HTR-8/SVneo (cell line): ENCODE measurements at places on chromosomes 3 and 15.

GRCh38 chr15:74793135-74794028 is 11.5 kb downstream of the CSK start:
- no peak for DNase-seq

DNA sequence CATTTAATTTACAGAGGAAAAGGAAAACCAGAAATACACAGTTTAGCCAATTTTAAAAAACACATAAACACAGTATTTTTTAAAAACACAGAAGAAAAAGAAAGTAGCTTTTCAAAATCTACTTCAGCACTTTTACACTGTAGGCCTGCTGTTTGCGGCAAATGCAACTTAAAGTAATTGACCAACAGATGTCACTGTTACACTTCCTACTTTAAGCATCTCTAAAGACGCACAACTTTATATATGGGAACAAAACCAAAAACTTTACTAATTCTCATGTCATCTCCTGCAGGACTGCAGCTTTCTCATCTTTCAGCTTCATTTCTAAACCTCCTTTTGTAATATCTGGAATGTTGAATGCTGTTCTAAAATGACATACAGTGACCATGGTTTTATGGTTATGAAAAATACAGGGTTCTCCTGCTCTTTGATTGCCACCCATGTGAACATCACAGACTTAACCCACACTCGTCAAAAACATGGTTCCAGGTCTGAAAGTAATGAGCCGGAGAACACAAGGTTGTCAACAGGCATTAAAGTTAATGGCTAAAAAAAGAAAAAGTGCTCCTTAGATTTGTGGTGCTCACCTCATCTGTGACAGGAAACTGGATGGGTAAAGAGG is 107.9 kb downstream of the FMN1 start:
- peak; percentile 36 for DNase-seq

DNA sequence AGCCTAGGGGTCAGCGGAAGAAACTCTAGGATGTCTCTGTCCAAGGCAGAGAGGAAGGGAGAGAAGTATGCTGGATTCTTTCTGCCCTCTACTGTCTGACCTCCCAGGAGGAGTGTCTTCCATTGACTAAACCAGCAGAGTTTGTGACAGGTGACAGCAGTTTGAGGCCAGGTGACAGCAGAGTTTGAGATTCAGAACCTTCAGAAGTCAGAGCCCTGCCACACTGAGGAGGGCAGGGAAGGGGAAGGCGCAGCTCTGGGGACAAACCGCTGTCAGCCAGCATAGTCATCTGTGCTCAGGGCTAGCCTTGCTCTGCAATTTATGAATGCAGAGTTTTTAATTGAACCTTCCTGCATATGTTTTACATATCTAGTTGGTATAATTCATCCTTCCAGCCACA is 12.3 kb downstream of the NRROS start:
- no peak for DNase-seq

GRCh38 chr3:195095035-195095703 is 175.8 kb downstream of the XXYLT1 start:
- DNase-seq = no peak

DNA sequence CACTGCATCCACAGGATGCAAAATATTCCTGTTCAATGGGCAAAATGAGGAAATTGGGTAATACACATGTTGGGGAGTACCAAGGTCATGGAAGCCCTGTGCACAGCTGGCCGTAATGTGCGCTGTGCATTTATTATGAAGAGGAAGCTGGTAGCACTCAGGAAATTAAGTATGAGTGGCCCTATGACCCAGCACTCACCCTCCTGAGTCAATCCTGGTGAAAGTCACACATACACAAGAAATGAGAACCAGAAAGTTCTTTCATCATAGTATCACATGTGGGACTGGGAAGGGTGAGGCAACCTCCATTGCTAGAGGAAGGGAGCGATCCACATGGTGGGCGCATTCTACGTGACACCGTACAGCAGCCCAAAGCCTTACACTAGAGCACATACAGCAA is 11.4 kb upstream of the PRR20G start:
- DNase-seq = no peak

- no peak for DNase-seq
Measured at GRCh38 chr15:70589221-70589620, 174.1 kb downstream of the UACA start.

DNA sequence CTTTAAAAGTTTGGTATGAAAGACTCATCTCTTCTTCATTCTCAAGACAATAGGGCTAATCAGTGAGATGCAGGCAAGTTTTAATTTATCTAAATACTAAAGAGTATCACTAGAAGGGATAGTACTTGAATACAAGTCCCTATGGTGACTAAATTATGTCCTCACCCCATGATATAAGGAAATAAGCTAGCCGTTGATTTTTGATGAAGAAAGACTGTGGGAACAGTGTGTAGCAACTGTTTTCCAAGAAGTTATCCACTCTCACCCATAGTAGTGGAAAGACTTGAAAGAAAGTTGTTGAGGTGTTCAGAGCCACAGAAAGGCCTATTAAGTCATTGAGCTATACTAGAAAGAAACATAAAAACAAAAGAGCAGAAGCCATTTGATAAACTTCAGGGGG is 36.7 kb downstream of the PIK3CA start:
- DNase-seq = no peak

- DNase-seq = no peak
Measured at GRCh38 chr3:181880331-181880730, 168.6 kb downstream of the SOX2 start.

GRCh38 chr15:39665629-39666250 is 84.9 kb downstream of the THBS1 start:
- DNase-seq = no peak

- DNase-seq = peak; percentile 79
Measured at GRCh38 chr3:123733805-123734526, 149.1 kb upstream of the HACD2 start.

GRCh38 chr3:159919873-159920272 is 68.8 kb upstream of the IL12A start:
- DNase-seq = no peak

GRCh38 chr3:133897547-133897946 is 1.9 kb upstream of the RAB6B start:
- DNase-seq = no peak

DNA sequence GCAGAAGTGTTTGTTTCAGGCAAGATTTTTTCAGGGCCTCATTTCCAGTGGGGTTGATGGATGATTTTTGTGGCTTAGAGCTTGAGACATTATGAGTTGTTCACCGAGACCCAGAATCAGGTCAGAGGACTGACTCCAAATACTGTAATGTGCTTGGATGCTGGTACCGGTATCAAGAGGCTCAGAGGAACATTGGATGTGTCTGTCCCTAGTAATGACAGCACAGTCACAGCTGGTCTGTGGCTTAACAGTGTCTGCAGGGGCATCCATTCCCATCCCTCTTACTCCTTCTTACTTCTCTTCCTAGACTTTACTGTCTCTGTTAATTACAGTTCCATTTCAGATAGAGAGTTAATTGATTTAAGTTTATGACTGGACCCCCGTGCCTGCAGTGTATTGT is 107.8 kb downstream of the PTPRG start:
- DNase-seq = no peak

GRCh38 chr3:141876891-141877621 is 613 bp downstream of the ATP1B3 start:
- DNase-seq = no peak

DNA sequence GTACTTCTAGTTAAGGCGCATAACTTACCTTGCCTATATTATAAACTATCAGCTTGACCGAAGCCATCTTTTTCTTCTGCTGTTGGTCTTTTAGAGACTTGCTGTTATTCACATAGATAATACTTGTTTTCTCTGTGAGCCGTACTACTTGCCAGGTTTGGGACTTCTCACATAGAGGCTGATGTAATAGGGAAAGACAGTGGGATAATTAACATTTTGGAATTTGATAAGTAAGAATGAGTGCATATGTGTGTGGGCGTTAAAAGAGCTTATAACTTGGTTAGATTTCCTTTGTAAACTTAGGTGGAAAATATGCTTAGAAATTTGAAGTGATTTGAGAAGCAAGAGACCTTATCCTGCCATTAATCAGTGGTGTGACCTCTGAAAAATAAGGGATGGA is 47.8 kb downstream of the FNDC3B start:
- DNase-seq = no peak

DNA sequence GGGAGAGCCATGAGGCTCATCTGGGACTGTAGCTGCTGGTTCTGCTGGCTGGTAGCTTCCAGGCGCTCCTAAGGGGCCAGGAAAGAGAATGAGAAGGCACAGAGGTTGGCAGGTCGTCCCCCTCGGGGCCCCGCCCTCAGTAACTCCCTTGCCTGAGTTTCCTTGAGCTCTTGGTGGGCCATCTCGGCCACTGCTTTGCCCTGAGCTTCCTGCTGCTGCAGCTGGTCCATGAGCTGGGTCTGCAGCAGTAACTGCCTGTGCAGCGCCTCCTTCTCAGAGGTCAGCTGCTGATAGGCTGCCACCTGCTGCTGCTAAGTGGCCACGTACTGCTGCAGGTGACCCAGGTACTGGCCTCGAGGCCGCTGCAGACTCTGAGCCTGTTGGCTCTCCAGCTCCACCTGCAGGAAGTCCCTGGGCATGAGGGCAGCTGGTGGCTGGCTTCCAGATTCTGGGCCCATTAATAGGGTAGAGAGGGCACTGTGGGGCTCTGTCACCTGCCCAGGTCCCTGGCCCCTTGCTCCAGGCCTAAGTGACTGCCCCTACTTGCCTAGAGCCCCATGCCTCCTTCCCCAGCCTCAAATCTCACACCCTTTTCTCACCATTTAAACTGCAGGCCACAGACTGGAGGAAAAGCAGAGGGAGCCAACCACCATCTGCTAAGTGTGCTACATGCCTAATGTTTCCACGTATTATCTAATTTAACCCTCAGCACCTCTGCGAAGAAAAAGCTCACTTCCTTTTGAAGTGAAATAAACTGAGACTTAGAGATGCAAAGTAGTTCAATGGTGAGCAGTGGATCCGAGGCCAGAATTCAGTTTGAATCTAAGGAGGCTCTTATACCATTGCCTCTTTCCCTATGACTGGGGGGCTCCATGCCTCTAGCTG is 10.8 kb upstream of the VPS33B start:
- DNase-seq = no peak
